Central memory CD8-positive, alpha-beta T cell (primary cell): ENCODE measurements at places on chromosomes 11 and 22.

GRCh38 chr11:9604134-9604533 lies 30.7 kb downstream of the WEE1 start:
- DNase-seq: no peak

DNA sequence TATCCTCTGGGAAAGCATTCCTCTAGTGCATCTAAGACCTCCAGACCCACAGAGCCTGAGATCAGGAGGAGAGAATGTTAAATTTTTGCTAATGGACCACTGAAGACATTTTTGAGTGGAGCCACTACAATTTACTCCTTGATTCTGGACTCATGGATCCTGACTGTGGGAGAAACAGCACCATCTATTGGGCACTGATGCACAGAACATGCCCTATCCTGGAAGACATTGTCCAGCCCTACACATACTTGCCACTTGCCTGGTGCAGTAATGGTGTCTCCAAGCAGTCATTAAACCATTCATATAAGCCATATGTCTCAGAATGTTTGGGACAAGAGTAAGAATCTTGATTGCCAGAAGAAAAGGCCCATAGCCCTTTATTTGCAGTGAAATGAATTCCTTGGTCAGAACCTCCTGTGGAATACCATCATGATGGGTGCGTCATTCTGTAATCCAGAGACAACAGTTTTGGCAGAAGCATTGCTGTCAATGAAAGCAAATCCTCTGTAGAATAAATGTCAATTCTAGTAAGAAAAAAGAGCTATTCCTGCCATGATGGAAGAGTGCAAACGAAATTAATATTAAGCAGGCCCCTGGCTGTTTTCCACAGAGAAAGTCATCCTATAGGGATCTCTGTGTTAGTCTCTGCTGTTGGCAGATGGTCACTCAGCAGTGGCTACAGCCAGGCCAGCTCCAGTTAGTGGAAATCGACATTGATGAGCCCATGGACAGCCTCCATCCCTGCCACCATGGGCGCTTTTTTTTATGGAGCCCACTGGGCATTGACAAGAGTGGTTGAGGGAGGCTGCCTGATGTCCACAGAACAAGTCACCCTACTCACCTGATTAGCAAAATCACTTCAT lies 43.5 kb downstream of the GGTLC2 start:
- DNase-seq: no peak

DNA sequence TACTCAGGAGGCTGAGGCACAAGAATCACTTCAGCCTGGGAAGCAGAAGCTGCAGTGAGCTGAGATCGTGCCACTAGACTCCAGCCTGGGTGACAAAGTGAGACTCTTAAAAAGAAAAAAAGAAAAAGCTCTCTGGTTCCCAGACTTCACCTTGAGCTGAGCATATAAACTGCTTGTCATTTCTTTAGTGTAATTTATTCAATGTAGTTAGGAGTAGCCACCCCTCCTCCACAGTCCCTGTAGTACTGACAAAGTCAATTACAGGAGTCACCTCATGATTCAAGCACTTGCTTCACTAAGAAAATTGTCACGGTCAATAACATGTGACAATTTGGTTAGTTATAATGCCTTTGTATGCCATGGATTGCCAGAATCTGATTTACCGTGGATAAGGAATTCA lies 7.2 kb downstream of the OR4D10 start:
- no peak for DNase-seq

GRCh38 chr11:67588136-67588503 lies 4.5 kb downstream of the GSTP1 start:
- no peak for DNase-seq

DNA sequence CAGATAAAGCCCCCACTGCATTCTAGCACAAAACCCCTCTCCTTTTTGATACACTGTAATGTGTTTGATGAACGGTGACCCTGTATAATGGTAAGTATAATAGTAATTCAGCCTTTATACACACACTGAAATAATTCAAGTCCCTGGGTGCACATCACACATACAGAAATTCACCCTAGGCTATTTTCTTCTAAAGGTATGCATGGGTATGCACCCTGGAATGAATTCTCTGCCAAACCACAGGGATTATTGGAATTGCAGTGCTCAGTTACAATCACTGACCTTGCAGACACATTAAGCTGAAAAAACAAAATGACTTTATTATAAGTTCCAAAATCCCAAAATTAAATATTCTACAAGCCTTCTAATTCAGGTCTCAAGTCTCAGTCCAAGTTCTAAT lies 245.9 kb upstream of the FAT3 start:
- no peak for DNase-seq

DNA sequence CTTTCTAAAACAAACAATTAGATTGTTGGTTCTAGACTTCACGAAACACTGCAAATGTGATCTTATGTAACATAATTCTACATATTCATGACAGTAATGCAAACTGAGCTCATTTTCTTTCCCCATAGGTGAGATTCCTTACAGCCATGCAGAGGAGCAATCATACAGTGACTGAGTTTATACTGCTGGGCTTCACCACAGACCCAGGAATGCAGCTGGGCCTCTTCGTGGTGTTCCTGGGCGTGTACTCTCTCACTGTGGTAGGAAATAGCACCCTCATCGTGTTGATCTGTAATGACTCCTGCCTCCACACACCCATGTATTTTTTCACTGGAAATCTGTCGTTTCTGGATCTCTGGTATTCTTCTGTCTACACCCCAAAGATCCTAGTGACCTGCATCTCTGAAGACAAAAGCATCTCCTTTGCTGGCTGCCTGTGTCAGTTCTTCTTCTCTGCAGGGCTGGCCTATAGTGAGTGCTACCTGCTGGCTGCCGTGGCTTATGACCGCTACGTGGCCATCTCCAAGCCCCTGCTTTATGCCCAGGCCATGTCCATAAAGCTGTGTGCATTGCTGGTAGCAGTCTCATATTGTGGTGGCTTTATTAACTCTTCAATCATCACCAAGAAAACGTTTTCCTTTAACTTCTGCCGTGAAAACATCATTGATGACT lies 1.5 kb downstream of the OR9G1 start:
- DNase-seq: no peak

DNA sequence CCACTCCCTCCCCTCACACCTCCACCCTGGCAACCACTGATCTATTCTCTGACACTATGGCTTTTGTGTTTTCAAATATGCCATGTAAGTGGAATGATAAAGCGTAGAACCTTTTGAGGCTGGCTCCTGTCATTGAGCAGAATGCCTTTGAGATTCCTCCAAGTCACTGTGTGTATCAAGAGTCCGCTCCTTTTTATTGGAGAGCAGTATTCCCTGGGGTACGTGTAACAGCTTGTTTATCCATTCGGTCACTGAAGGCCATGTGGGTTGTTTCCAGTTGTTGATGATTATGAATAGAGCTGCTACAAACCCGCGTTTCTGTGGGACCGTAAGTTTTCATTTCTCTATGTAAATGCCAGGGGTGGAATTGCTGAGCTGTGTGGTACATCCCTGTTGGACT lies 10.3 kb downstream of the TP53I11 start:
- DNase-seq: no peak

DNA sequence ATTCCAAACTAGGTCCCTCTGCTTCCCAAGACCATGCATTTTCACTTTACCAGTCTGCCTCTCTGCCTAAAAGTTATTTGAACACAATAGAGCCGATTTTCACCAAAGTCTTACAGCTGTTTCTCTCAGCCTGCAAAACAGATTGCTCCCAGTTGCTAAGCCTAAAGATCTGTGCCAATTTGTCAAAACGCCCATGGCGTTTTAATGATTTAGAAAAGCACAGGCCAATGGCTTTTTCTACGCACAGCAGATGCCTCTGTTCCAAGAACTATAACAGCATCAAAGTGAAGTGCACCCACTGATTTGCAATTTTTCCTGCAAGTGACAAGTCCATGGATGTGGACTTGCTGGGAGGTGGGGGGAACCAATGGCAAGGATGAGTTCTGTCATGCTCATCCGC lies 173.9 kb upstream of the SYN3 start:
- DNase-seq: no peak

- no peak for DNase-seq
Measured at GRCh38 chr11:46896719-46897406, 21.5 kb downstream of the LRP4 start.

DNA sequence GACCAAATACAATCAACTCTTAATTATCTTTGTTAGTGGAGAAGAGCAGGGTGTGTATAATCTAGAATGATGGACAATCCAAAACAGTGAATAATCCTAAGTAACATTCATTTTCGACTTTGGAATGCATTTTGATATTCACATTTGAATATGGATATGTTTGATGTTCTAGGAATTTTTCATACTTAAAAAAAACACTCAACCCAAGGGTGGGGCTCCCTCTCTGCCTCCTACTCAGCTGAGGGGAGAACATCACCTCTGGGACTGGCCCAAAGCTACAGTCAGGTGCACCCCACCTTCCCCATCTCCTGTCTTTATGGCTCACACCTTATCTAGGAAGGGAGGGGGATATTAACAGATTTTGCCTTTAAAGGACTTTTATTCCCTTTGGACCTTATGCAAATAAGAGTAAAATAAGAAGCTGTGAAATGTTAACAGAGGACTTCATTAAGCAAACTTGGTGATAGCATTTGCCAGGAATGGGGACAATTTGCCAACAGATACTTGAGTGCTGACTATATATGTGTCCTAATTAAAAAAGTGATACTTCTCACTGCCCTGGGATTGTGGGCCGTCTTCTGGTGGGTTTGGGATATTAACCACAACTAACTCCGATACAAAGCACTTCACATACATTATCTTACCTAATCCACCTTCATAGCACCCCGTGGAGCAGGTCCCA lies 187.0 kb downstream of the ST3GAL4 start:
- DNase-seq: no peak

DNA sequence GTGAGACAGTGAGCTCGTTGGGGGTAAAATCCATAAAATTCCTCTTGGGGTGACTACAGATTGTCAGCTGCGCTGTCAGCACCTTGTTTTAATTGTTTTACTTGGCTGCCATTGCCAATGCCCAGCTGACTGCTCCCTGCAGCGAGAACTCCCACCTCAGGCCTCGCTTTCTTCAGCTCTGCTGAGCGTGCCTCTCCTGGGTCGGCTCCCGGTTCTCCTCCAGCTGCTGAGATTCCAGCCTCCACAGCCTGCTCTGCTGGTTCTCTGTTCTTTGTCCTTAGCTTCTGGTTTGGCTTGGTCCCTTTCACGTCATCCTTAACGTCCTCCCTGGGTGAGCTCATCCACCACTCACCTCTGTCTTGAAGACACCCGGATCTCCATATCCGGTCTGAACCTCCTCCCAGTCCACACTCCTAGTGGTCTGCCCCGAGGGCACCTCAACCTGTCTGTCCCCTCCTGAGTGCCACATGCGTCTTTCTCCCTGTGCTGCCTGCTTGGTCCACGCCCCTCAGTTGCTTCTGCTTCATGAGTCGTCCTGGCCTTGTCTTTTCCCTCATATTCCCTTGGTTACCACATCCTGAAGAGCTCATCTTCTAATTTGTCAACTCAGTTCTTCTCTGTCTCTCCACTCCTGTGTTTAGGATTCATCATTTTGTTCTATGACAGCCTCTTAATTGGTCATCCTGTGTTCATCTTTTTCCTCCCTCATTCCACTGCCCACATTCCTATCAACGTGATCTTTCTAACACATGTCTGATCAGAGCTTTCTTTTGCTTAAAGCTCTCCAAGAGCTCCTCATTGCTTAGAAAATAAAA lies 35.6 kb downstream of the BMAL1 start:
- DNase-seq: no peak

GRCh38 chr11:44033411-44033850 lies 14.3 kb upstream of the ACCSL start:
- no peak for DNase-seq

GRCh38 chr11:1391165-1392075 lies 1.7 kb downstream of the BRSK2 start:
- DNase-seq: no peak

- DNase-seq: no peak
Measured at GRCh38 chr22:23245799-23246136, 65.5 kb downstream of the BCR start.

DNA sequence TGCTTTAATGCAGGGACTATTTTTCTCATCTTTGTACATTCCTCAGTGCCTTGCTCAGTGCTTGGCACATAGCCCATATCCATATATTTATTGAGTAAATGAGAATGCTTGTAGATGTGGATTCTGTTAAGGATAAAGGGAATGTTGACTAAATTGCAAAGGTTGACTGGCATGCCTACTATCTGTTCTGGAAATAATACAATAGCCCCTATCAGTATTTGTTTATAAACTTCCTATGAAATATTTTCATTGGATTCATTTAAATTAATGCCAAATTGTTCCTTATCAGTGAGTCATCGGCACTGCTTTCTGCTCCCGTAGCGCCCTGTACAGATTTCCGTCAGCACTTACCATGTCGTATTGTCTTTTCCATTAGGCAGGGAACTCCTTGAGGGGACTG lies 8.0 kb downstream of the RNF121 start:
- no peak for DNase-seq

DNA sequence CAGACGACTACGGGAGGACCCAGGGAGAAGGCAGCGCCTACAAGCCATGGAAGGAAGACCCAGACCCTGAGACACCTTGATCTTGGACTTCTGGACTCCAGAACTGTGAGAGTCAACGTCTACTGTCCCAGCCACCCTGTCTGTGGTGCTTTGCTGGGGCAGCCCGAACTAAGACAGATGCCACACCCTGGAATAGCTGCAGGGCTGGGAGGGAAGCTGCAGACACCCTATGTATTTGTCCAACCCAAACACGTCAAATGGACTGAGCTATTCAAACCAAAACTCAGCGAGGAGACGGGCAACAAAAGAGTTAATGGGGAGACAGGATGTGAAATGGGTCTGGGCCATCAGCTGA lies 169.3 kb downstream of the CTTN start:
- DNase-seq: no peak

- no peak for DNase-seq
Measured at GRCh38 chr11:65066315-65066714, 8.0 kb upstream of the NAALADL1 start.

- no peak for DNase-seq
Measured at GRCh38 chr22:31945443-31945855, 1.1 kb downstream of the YWHAH start.

DNA sequence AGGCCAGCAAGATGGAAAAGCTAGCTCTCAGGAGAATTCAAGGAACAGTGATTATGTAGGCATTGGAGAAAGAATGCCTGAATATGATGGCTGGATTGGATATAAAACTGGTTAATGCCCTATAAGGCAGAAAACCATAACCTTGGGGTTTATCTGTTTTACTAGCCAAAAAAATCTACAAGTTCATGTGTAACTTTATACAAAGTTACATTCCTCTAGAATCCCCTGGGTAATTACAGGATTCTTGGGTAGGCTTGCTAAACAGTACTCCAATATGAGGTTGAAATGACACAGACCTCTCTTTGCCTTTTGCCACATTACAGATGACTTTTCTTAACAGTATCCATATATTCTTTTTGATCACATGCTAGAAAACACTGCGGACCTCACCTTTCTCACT lies 26.0 kb downstream of the TSPAN18 start:
- DNase-seq: no peak

- no peak for DNase-seq
Measured at GRCh38 chr11:75439495-75440120, 6.6 kb upstream of the KLHL35 start.
